ENCODE measurements at places on chromosomes 13 and 19.
A peak's percentile ranks its signal among the peaks of the same experiment; 100 is the strongest.

DNA sequence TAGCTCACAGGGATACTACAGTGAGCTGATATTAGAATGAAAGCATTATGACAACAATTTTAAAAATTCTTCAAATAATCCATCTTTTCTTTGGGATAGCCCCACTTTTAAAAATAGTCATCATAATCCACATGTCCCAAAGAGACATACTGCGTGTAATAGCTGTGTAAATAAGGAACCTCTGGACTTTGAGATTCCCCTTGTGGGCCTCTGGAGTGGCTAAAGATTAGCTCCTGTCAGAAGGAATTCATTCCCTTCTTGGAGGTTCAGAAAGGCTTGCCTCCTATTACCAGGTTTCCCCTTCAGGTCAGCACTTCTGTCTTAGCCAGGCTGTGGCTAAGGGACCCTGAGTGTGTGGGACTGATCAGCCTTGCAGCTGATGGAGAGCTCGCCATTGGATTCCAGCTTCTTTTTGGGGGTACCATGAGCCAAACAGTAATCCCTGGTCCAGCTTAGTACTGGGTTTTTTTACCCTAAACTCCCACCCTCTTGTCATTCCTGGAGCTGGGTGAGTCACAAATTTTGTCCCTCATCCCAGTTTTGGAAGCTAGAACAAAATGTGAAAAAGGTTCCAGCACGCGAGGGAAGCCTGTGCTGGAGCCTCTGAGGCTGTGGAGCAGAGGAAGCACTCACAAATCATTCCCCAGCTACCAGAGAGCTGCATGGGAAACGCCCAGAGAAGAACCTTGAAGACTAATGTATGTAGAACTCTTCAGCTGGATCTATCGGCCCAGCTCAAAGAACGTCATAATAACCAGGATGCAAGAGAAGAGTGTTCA is 96.7 kb downstream of the RNASEH2B start:
- no peak for DNase-seq

DNA sequence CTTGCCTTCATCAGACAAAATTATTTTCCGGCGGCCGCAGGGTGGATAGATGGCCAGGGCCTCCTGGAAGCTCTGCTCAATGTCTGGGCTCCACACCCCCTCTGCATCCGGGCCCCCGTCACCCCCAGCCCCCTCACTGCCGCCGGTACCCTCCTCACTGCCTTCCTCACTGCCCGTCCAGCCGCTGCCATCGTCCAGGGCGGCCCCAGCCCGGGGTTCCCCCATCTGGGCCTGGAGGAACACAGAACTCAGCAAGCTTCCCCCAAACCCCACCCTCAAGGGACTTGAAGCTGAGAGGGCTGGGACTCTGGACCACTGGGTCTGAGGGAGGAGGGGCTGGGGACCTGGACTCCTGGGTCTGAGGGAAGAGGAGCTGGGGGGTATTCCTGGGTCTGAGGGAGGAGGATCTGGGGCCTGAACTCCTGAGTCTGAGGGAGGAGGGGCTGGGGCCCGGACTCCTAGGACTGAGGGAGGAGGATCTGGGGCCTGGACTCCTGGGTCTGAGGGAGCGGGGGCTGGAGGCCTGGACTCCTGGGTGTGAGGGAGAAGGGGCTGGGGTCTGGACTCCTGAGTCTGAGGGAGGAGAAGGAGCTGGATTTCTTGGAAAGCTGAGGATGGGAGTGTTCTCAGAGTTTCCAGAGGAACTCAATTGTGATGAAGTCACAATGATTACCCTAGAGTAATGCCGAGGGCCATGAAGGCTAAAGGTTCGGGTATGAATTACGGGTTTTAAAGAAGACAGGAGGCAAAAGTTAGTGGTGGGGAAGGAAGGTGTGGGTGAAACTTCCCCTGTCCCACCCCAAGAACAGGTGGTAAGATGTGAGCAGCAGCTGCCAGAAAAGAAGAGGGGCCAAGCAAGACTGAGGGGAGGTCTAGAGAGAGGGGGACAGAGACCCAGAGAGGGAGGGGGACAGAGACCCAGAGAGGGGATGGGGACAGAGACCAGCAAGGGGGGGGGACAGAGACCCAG is 2.1 kb downstream of the TEAD2 start:
- no peak for DNase-seq

DNA sequence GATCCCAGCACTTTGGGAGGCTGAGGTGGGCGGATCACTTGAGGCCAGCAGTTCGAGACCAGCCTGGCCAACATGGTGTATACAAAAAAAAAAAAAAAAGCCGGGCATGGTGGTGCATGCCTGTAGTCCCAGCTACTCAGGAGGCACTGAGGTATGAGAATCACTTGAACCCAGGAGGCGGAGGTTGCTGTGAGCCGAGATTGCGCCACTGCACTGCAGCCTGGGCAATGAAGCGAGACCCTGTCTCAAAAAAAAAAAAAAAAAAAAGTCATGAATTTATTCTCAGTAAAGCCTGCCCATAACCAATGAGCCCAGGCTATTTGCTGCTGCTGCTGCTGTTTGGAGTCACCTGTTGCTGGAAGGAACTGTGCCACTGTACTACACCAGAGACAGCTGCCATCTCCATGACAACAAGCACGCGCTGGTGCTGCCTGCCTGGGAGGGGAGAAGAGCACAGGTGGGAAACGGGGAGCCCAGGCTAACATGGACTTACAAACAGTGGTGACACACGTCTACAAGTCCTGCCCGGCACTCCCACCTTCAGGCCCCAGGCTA is 11.3 kb downstream of the ZFR2 start:
- DNase-seq: no peak

DNA sequence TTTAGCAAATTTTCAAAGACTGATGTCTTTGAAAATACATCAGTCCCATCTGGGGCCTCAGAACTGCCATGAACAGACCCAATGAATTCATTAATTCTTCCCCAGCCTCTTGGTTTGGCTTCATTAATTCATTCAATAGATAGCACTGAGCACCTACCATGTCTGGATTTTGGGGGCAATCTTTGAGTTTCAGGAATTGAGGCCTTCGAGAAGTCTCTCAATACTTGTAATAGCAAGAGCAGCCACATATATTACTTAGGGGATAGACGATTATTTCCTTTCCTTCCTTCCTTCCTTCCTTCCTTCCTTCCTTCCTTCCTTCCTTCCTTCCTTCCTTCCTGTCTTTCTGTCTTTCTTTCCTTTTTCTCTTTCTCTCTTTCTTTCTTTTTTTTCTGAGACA is 64.8 kb downstream of the ALOX5AP start:
- DNase-seq: no peak

GRCh38 chr13:110838867-110839538 is 75.9 kb downstream of the ANKRD10 start:
- DNase-seq: no peak

- no peak for DNase-seq
These were observed 30.1 kb upstream of the OBI1 start for GRCh38 chr13:78689011-78689410.

DNA sequence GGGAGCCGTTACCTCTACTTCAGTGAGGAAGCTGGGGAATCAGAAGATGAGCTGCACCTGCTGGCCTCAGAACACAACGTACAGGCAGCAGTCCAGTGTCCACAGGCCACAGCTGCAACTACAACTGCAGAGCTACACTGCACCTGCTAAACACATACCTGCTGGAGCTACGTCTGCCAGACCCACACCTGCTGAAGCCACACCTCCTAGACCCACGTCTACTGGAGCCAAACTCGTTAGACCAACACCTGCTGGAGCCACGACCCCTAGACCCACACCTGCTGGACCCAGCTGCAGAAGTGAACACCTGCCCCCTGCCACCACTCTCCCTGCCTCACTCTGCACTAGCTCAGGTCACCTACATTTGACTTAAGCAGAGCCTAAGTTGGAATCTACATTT is 169.9 kb downstream of the USP12 start:
- no peak for DNase-seq

GRCh38 chr13:85243831-85244230 is 555.4 kb downstream of the SLITRK6 start:
- DNase-seq: no peak

DNA sequence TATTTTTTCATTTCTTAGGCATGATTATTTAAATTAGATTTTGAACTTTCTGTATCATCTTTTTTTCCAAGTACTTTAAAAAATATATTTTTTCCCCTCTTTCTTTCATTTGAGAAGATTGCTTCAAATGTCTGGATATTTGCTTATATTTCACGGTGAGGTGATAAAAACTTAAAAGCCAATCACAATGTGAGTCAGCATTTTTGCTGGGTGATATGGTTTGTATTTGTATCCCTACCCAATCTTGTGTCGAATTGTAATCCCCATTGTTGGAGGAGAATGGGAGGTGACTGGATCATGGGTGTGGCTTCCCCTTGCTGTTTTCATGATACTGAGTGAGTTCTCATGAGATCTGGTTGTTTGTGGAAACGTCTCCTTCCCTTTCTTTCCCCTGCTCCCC is 320.5 kb downstream of the OXGR1 start:
- DNase-seq: no peak

- no peak for DNase-seq
These were observed 17.3 kb downstream of the ZBTB7A start for GRCh38 chr19:4049432-4049831.

- peak; percentile 38 for DNase-seq
These were observed 34.7 kb upstream of the UBAC2 start for GRCh38 chr13:99165753-99166587.

DNA sequence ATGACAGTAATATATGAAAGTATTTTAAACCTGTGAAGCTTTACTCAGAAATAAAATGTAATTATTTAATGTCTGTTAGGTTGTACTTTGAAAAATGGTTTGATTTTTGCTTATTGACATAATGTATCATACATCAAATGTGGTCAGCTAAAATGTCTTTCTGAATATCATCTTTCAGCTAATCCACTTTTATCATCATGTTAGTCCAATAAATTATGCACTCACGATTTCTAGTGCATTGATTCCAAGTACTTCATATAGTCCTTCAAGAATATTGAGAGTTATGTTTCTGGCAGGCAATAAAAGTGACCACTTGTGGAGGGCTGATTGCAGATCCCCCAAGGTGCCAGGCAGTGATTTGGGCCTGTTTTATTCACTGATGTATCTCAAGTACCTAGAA is 1204.1 kb downstream of the OLFM4 start:
- no peak for DNase-seq

DNA sequence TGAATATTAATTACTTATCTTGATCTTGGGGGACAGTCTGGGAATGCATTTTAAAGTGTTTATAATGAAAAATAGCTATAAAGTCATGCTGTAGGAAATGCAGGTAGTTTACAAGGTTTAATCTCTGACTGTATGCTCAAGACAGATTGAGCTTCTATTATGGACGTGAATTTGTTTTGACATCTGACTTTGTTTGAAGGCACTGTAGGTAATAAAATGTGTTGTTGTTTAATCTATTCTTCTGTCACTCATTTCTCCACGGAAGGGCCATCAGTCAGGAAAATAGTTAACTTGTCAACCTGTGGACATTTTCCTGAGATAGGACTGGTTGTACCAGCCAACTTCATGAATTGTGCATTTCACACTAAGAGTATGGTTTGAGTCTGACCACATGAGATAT is 893.1 kb upstream of the SLITRK6 start:
- no peak for DNase-seq

GRCh38 chr13:52744842-52745375 is 5.3 kb upstream of the CNMD start:
- DNase-seq: no peak

DNA sequence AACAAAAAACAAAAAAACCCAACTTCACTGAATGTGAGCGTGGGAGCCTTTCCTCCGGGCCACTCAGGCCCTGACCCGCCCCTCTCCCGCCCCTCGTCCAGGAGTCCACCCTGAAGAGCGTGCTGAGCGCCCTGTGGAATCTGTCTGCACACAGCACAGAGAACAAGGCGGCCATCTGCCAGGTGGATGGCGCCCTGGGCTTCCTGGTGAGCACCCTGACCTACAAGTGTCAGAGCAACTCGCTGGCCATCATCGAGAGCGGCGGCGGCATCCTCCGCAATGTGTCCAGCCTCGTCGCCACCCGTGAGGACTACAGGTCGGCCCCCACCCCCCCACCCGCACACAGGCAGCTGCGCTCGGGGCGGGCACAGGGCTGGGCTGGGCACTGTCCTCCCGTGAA is 11.9 kb downstream of the APC2 start:
- no peak for DNase-seq

GRCh38 chr13:84946192-84946591 is 853.0 kb downstream of the SLITRK6 start:
- DNase-seq: peak; percentile 42

- DNase-seq: peak; percentile 59
These were observed at the start of gene IFI30 for GRCh38 chr19:18173572-18174288. Gene IFI30, plus strand, starts transcription at chr19:18173813. Its CDS starts 29 bp downstream, at chr19:18173842.

DNA sequence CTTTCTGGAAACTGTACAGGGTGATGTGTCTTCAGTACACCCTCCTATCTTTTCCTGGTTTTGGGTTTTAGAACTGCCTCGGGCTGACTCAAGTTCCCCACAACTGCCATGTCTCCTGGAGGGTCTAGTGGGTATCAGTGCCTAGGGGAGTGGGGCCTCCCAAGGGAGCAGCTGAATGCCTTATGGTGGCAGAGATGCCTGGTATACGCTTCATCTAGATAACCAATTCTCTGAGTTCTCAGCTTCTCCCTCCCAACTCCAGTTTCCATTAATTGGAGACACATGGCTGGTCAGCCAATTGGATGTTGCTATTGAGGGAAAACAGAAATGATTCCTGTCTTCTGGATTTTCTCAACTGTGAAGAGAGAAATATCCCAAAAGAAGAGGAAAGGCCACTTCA is 12.8 kb downstream of the ZNF439 start:
- DNase-seq: no peak

DNA sequence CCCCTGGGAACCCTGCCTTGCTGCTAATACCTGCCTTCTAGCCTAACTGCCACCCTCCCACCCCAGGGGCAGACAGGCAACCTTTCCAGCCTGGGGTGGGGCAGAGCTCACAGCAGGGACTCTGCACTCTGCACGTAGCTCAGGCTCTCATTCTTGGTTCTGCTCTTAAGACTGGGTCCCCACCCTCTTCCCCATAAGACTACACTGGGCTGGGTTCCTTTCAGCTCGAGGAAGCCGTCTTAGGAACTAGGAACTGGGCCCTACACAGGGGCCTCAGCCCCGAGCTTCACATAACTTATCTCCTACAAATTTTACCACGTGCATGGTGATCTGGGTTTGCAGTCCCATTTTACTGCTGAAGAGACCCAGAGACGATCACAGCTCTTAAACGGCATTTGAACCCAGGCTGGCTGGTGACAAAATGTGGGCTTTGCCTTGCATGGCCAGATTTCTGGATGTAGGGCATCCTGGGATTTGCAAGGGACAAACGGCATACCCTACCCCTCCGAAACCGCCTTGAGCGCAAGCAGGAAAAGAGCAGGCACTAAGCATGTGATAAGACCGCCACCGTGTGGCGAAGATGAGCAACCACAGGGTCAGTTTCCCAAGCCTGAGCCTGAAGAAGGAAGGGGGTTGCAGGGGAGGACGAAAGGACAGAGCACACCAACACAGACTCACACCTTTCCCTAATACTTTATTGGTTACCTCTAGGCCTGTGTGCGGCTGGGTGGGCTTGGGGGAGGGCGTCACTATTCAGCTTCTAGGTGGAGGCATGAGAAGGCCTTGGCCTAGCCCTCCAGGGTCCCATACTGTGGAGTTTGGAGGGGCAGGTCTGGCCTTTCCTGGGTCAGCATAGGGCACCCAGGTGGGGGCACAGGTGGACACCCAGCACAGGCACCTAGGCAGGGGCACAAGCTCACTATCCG is 5.1 kb downstream of the JUNB start:
- peak; percentile 83 for DNase-seq

- no peak for DNase-seq
These were observed 16.7 kb downstream of the GRIK5 start for GRCh38 chr19:42053037-42053935.
